ENCODE measurements at places on chromosomes 2 and 18.

GRCh38 chr2:181459621-181460021 lies 2.4 kb downstream of the ITGA4 start:
- no peak for DNase-seq

GRCh38 chr2:27070653-27071276 lies 689 bp downstream of the OST4 start:
- DNase-seq, result no peak

DNA sequence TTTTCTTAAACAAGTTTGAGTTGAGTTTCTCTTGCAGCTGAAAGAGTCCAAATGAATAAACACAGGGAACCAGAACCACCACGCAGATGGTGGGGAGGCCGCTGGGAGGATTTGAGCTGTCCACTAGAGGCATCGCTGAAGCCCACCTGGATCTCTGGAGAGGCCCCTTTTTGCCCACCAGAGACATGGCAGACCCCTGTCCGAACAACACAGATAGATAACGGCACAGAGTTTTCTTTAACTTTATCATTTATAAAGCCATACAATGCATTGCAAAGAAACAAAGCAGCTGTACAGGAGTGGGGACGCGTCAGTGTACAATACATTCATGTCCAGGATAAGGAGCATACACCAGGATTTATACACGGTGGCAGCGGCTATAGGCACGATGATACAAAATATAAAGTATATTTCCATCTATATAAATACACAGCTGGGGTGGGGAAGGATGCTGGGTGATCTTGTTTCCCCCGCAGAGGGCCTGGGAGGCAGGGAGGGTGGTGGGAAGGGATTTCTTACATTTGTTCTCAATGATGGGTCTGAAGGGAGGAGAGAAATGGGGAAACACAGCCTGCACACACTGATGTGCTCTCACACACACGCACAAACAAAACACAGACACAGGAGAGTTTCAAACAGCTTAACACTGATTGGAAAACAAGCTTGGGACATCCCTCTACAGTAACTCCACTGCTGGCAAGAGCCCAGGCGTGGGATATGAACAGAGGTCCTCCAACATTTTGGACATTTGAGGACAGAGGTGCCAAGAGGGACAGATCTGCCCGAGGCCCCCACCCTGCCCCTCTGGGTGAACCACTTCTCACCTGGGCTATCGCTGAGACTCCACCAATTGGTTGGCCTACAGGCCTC lies 203.0 kb downstream of the TNS1 start:
- DNase-seq, result no peak

DNA sequence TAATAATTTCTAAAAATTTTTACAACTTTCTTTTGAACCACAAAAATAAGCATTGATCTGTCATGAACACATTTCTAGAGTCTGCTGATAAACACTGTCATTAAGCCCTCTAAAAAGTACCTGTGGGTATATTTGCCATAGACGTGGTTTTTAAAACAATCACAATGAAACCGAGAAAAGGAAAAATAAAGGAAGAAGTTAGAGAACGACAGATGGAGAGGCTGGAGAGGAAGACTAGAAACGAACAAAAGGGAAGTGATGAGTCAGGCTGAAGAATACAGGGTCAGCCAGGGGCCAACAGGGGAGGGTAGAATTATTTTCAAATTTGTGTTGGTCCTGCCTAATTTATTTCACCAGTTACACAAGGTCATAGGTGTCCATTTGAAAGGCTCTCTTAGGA lies 62.0 kb downstream of the MYL12B start:
- no peak for DNase-seq

GRCh38 chr2:186103276-186103675 lies 364.7 kb downstream of the FSIP2 start:
- DNase-seq, result no peak

Data from stimulated activated CD4-positive, alpha-beta T cell treated with anti-CD3 and anti-CD28 coated beads, TNF-alpha, amount 100 ng/mL, for 4 hours (primary cell).